ENCODE measurements at places on chromosomes 2 and 18.

GRCh38 chr18:45588376-45589355 lies 26.6 kb upstream of the SLC14A2 start:
- no peak for DNase-seq

DNA sequence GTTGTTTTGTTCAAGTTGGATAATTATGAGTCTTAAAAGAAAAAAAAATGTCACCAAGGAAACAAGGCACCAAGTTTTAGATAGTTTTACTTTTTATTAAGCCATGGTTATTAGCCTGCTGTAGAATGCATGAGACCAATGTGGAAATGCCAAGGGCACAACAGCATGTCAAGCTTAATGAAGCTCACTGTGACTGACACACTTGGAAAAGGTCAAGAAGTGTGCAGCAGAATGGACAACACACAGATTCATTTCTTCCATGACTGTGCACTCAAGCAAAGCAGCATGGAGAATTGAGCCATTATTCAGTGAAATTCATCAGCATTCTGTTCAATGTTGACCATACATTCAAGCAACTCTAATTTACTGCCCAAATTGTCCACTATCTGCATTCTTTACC lies 23.6 kb downstream of the SPHKAP start:
- no peak for DNase-seq

DNA sequence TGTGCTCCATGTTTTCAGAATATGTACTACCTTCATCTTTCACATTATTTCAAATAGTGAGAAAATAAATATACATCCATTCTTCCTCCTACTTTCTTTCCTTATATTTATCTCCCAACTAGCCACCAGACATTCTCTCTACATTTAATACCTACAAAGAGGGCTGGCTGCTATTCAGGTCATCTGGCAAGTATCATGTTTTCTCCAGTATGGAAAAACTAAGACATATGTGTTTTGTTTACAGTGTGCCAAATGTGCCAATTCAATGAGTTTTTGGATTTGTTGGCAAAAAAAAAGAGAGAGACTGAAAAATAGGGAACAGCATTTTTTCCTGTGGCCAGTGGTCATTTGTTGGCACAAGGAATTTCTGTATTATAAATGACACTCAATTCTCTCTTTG lies 1207.3 kb downstream of the DPP10 start:
- peak; percentile 2 for DNase-seq

DNA sequence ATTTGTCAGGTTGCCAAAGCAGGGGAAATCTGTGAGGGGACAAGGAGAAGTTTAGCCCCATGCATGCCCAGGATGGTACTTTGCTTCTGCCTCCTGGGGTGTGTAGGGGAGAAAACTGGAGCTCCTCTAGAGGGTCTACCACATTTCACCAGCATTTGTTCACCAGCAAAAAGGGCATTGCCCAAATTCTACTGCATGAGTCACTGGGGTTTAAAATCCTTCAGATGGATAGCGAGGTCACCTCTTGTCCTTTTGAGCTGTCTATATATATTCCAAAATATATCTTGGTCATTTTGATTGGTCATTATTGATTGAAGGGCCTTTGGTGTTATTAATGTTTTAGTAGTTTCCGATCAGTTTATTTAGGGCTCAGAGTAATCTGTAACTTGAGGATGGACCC lies 18.7 kb downstream of the FHOD3 start:
- DNase-seq = no peak

DNA sequence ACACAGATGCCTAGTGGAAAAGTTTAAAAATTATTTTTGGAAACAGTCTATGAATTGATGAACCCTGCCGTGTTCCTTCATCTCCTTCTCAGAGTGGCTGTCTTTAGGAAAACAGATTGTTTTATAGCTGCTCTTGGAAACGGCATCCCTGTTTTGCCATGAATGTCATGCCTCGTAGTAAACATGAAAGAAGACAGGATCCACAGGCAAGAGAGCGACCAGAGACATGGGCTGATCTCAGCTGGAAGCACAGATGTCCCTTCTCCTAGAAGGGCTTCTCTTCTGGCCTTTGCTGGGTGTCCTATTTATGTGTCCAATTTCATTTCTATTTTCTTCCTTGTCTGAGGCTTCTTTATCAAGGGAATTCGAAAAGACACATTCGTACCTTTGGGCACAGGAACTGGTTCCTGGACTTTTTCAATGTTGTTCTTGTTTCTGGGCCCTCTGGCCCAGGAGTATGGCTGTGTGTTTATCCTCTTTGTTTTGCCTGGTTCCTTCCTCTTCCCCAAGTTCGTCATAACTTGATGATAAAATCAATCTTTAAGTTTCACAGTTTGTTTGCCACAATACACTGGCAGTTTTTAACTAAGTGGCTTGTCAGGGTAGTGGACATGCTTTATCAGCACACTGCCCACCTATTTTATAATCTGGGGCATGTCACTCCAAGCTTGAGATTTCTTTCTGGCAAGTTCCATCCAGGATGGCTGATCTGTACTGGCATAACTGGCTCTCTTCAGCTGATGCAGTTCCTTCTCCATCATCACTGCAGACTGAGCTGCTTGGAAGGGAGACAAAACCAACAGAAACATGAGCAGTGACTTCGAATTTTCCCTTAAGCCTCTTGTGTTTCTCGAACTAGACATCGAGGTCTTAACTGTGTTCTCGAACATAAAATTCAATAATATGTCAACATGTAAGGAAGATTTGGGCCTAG lies 63.2 kb upstream of the MGAT4A start:
- no peak for DNase-seq

- DNase-seq = no peak
Measured at GRCh38 chr2:8477552-8478470, 204.0 kb upstream of the ID2 start.

- DNase-seq = no peak
Measured at GRCh38 chr2:127636248-127637235, 9.4 kb upstream of the GPR17 start.

DNA sequence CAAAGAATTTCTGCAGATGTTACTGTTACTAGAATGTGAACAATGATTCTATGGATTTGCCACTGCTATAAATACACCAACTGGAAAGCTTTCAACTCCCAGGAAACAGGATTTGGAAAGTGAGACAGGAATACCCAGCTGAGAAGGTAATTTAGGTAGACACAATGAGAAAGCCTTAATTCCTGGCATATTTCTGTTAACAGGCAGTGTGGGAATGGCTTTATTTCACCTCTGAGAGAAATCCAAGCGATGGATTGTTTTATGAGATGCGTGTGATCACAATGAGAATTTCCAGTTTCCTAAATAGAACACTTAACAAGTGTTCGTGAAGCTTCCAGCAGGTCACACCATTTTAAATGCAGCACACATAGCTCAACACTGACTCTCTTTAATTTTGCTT lies 133.0 kb downstream of the SLC8A1 start:
- no peak for DNase-seq

- DNase-seq = no peak
Measured at GRCh38 chr2:125041846-125042245, 1016.8 kb downstream of the CNTNAP5 start.

DNA sequence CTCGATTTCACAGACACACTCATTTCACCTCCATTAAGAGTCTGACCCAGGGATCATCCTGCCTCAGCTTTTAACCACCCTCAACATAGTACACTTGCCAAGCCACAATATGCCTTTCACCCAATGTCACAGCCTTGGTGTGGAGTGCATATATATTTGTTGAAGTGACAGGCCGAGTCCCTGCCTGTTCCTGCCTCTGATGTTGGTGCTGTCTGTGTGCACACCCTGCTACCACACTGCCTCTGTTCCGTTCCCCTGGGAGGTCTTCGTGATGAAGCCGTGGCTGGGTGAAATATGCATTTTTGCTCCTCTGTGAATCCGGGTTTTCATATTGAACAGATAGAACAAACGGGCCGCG lies 90.3 kb downstream of the RNF144A start:
- DNase-seq = no peak

DNA sequence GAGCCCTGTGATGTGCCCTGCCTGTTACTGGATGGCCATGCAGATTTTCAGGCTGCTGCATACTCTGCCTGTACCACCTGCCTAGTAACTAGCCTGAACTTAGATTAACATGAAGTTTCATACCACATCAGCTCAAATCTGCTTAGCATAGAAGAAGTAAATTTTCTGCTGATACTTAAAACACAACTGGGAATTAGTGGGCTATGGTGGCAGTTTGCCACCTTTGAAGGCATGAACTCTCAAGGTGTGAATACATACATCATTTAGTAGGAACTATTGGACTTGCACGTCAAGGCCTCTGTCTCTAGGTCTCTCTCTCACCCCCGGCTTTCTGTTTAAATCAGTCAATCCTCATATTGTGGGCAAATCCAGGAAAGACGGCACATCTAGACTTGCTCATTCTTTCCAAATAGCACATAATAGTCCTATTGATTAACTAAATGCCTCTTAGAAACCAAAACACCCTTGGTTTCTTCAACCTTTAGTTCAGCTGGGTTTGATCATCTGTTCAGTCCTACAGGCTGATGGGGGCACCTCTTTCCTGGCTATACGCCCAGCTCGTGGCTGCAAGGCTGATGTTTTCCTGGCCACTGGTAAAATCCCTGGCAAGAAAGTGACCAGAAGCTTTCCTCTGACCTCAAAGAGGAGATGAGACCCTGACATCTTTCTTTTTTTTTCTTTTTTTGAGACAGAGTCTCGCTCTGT lies 58.4 kb downstream of the ALPK2 start:
- DNase-seq = no peak

- DNase-seq = no peak
Measured at GRCh38 chr18:51153659-51154371, 43.7 kb downstream of the MEX3C start.

DNA sequence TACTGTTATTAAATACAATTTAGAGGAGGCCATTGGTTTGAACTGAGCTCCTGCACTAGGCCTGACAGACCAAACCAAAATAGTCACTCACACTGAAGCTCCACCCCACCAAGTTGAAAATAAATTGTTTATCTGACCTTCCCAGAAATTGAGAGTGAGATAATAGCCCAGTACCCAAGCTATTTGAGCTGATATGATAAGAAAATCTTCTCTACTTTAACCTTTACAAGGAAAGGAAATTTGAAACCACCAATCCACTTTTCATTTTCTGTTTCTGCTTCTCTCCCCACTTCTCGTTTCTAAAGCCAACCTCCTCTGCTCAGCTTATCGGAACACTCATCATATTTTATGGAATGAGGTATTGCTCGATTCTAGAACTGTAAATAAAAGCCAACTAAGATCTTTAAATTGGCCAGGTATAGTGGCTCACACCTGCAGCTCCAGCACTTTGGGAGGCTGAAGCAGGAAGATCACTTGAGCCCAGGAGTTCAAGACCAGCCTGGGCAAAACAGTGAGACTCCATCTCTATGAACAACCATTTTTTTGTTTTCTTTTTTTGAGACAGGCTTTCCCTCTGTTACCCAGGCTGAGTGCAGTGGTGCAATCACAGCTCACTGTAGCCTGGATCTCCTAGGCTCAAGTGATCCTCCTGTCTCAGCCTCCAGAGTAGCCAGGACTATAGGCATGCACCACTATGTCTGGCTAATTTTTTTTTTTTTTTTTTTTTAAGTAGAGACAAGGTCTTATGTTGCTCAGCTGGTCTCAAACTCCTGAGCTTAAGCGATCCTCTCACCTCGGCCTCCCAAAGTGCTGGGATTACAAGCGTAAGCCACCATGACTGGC lies 13.3 kb upstream of the GALM start:
- no peak for DNase-seq

GRCh38 chr2:23420091-23420839 lies 35.3 kb downstream of the KLHL29 start:
- no peak for DNase-seq

DNA sequence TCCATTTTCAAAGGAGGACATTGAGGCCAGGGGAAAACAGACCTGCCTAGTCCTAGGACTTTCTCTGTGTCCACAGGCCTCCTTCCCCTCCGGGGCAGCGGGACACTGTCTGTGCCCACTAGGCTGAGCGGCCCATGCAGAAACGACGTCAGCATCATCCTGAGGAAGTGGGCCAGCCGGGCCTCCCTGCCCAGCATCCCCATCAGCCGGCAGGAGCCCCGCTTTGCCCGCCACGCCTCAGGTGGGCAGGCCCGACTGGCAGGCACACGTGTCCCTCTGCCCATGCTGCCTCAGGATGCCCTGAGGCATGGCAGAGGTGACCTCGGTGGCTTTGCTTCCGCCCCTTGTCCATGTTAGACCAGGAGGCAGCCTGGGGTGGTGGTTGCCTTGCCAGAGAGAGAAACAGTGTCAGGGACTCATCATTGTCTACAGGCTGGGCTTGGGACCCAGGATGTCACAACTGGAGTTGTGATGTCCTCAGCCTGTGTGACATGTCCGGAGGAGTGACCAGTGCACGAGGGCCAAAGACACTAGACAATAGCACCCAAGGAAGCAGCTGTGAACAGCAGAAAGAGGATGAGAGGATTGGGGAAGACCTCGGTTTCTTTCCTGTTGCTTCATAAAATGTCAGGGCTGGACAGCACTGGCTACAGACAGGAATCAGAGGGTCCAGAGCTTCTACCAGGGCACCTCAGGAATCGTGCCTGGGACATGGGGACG lies 36.8 kb downstream of the TOGARAM2 start:
- no peak for DNase-seq

DNA sequence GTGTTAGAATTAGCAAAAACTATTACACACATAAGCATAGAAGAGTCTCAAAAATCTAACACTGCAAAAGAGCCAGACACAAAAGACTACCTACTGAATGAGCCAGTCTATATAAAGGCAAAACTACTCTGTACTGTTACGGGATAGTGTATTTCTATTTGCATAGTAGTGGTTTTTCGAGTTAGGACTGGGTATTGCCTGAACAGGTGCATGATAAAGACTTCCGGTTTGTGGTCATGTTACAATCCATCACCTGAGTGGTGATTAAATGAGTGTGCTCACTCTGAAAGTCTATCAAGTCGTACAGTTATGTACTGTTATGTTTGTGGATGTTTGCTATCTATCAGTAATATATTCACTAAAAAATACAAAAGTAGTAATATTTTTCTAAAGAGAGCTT lies 523.3 kb upstream of the SYT4 start:
- no peak for DNase-seq
